ENCODE measurements at places on chromosomes 7 and 10.

- no peak for DNase-seq
Measured at GRCh38 chr7:69049326-69049725, 548.9 kb upstream of the AUTS2 start.

DNA sequence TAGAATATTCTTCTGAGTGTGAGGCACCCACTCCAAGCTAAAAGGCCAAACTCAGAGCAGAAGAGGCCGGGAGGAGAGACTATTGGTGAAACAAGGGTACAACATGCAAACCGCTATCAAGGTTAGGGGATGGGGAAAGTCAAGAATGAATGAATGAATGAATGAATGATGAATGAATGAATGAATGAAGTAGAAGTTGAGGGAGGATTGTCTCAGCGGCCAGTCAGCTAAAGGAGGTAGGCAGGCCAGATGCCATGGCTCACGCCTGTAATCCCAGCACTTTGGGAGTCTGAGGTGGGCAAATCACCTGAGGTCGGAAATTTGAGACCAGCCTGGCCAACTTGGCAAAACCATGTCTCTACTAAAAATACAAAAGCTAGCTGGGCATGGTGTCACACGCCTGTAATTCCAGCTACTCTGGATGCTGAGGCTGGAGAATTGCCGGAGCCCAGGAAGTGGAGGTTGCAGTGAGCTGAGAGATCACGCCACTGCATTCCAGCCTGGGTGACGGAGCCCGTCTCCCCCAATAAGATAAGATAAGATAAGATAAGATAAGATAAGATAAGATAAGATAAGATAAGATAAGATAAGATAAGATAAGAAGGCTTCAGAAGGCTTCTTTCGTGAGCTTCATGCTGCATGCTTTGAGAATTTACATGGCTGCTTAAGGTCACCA, 250.8 kb downstream of the CCDC3 start:
- DNase-seq: no peak

DNA sequence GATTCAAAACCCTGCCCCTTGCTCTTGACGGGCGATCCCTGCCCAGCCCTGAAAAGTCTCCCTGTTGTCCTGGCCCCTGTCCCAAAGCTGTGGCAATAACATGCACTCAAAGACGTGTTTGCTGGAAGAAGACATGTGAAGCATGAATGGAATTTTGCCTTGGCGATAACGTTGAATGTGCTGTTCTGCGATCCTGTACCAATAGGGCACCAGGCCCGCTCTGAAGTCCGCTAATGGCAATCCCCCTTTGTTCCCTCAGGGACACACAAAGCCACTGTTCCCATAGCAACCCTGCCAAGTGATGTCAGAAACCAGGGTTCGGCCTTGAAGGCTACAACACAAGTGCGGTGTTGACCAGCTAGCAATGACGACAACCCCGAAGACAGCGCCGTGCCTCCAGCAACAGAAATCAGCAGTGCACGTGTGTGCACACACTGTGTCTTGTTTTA, 284.6 kb downstream of the KLF6 start:
- DNase-seq: no peak

GRCh38 chr7:110591341-110591740, 499.6 kb upstream of the LRRN3 start:
- no peak for DNase-seq

- no peak for DNase-seq
Measured at GRCh38 chr10:51950371-51950995, 251.1 kb upstream of the CSTF2T start.

GRCh38 chr10:18606051-18606695, 45.2 kb downstream of the NSUN6 start:
- no peak for DNase-seq

GRCh38 chr7:19090526-19090925, 26.9 kb downstream of the TWIST1 start:
- DNase-seq: no peak

GRCh38 chr10:42933448-42934340, 143.2 kb upstream of the RET start:
- peak; percentile 34 for DNase-seq

- no peak for DNase-seq
Measured at GRCh38 chr10:98910546-98910945, 325.1 kb downstream of the HPSE2 start.

All from CD4-positive, alpha-beta T cell treated with Interleukin-10 for 1 hour (primary cell).